ENCODE measurements at places on chromosomes 13 and 19. TPM values are rescaled to one million over a fixed set of nuclear protein-coding genes. Genes with fewer than 3 reads are reported as not detected.

GRCh38 chr13:22839603-22840530, 340.9 kb upstream of the SGCG start:
- peak; percentile 50 for DNase-seq

- DNase-seq = peak; percentile 56
These were observed 845.3 kb downstream of the DIAPH3 start for GRCh38 chr13:59318320-59318930.

- peak; percentile 82 for DNase-seq
These were observed 44.3 kb downstream of the ZNF611 start for GRCh38 chr19:52690369-52691214.

DNA sequence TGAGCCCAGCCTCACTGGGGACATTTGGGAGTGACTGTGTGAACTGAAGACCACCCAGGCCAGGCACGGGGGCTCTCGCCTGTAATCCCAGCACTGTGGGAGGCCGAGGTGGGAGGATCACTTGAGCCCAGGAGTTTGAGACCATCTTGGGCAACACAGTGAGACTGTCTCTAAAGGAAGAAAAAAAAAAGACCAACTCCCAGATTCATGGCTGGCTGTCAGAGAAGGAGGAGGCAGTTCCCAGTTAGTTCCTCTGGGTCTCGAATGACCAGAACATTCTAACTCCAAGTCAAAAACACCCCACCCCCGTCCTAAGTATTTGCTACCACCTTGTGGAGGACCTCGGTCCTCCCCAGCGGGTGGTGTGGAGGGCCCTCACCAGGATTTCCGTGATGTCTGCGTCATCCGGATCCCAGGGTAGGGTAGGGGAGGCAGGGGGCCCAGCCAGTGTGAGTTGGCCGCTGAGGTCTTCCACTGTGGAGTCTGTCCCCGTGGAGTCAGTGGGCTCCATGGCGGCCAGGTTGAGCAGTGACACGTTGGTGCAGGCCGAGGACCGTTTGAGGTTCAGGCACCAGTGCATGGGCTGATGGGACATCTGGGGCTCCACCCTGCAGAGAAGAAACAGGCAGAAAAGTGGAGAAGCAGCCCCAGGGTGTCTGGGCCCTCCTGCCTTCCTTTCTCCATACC, 1.3 kb downstream of the TSKS start:
- DNase-seq = no peak

DNA sequence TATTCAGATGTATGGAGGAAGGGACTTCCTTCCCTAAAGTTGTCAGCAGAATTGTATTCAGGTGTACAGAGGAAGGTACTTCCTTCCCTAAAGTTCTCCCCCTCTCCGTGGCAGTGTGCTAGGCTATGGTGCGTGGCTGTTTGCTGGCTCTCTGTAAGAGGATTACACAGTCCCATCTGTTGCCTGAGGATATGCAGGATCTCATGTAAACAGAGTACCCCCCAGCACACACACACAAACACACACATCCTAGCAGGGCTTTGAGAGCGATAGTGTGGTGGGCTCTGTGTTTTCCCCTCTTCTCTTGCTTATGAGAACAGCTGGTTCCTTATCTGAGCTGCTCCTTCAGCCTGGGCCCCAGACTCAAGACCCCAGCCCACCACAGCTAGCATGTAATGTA, 10.3 kb downstream of the NEK5 start:
- no peak for DNase-seq

DNA sequence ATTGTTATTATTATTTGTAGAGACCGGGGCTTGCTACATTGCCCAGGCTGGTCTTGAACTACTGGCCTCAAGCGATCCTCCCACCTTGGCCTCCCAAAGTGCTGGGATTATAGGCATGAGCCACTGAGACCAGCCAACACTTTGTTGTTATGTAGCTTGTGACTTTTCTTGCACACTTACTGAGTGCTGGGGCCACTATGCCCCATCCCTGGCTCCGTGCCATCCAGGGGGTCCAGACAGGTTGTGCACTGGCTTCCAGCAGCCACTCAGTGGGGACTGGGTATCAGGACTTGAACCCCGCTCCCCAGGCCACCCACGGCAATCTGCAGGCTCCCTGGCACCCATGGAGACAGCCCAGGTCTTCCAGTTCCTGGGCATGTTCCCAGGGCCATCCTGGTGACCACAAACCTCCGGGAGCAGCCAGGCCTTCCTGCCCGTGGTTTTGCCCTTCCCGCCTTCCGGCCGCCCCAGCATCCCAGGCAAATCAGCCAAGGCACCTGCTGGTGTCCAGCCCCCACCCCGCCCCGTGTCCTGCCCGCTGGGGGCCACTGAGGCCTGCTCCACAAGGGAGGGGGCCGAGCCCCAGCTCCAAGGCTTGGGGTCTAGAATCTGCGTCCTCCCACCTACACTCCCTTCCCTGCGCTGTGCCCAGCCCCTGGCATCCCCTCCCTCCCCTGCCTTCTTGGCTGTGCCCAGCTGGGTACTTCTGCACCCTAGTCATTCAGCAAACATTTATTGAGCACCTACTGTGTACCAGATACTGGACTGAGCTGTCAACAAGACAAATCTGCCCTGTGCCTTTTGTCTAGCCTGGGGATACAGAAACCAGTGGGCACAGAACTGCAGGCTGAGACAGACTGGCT, 23.7 kb upstream of the SEMA6B start:
- DNase-seq = peak; percentile 25

- no peak for DNase-seq
These were observed 92.5 kb downstream of the ZIC5 start for GRCh38 chr13:99878921-99879610.

- DNase-seq = no peak
These were observed 12.4 kb upstream of the RANBP3 start for GRCh38 chr19:5990289-5990797.

DNA sequence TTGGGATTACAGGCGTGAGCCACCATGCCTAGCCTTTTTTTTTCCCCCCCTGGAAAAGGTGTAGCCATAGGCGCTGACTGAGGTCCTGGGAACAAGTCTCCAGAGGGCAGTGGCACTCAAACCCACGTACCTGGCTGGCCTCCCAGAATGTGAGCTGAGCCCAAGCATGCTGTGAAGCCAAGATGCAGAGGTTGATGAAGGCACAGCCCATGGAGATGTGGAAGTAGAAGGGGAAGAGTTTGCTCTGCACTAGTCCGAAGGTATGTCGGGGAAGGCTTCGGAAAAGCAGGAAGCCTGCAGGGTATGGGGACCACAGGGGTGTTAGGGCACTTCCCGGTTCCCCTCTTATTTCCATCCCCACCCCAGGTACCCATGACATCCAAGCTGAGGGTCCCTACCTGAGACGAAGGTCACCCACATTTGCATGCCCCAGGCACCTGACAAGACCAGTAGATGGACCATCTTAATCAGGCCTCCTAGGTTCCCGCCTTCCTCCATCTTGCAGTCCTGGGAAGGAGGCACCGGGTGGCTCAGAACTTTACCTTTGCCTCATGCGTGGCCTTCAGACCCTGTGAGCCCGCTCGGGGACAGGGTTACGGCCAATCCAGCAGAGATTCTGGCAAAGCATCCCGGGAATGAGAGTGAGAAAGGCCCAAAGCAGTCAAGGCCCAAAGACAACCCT, 805 bp downstream of the TMEM205 start:
- peak; percentile 61 for DNase-seq

DNA sequence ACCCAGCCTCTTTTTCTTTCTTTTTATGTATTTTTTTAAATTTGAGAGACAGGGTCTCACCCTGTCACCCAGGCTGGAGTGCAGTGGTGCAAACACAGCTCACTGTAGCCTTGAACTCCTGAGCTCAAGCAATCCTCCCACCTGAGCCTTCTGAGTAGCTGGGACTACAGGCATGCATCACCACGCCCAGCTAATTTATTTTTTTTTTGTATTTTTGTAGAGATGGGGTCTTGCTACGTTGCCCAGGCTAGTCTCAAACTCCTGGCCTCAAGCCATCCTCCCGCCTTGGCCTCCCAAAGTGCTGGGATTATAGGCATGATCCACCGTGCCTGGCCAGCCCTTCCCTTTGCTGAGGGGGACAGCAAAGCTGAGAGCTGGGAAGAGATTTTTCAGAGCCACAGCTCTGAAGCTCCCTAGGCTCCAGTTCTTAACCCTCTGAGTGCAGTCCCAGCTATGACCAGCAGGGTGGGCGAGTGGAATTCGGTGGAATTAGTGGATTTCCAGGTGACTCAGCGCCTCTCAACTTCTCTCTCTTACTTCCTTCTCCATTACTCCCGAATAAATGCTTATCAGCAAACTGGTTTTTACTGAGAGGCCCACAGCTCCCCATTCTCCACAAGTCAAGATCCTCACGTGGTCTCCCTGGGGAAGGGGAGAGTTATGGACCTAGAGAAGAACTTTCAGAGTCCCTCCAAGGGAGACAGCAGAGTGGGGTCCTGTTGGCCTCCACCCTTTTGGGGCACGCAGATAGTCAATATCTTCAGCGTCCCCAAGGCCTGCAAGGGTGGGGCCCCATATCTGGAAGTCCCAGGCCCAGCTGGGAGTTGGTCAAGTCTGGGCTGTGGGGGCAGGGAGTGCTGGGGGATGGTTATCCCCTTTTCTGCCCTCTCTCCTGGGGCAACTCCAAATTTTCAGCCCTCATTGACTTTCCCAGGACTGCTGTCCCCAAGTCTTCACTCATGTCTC, 1.2 kb downstream of the BLVRB start:
- peak; percentile 85 for DNase-seq

GRCh38 chr13:114143806-114144605, 11.6 kb upstream of the RASA3 start:
- DNase-seq = peak; percentile 18

- DNase-seq = no peak
These were observed 2018.0 kb upstream of the PCDH20 start for GRCh38 chr13:63433546-63434150.

GRCh38 chr13:71775966-71776365, 91.0 kb downstream of the DACH1 start:
- DNase-seq = no peak

DNA sequence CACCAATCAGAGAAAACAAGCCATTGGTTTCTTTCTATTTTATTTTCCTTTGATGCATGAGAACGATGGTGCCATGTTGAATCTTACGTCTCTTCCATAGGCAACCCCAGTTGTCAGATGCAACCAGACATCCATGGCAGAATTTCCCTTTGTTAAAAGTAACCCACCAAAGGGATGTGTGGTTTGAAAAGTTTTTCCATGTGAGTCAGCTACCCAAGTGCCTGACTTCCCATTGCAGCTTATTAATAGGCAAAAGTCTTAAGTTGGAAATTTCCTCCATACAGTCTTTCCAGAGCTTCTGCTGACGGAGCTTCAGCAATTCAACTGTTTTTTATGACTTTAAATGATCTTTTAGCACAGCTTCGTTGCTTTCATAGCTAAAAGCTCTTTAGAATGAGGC, 73.8 kb upstream of the FAM216B start:
- DNase-seq = peak; percentile 29

DNA sequence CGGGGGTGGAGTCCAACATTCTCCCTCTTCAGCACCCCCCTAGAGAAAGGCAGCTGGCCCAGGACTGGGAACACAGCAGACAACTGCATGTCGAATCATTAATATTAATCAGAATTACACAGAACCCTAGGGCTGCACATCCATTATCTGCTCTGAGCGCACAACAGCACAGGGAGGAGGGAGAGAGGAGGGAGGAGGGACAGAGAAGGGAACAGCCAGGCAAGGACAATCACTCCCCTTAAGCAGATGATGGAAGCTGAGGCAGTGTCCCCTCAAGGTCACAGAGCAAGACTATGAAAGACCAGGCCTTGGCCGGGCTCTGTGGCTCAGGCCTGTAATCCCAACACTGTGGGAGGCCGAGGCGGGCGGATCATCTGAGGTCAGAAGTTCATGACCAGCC, 25.7 kb downstream of the TLE6 start:
- DNase-seq = no peak

- peak; percentile 43 for DNase-seq
These were observed 18.1 kb downstream of the N4BP2L1 start for GRCh38 chr13:32409561-32410421.

DNA sequence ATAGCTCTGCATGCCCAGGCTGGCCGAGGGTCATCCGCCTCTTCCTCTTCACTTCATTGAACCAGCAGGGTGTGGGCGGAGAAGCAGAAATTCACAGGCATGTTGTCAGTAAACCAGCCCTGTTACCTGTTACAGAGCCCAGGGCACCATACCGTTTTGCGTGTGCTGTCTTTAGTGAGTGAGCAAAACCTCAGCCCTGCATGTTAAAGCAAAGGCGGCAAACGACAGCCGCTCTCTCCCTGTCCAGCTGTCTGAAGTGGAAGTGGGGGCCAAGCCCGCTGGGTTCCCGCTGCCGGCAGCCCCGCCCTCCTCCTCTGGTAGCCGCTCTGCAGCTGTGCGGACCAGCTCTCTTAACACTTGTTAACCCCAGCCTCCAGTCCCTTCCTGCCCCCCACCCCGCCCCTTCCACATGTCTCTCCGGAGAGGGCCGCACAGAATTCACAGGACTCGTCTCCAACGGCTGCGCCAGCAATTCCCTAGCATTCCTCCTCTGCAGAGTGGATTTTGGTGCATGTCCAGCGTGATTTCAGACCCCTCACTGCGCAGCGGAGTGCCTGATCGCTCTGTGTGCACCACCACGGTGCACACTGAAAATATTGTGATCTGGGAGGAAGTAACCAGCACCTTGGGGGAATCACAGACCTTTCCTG, 12.7 kb downstream of the KLHL26 start:
- DNase-seq = no peak

GRCh38 chr13:35767256-35767976, 290.9 kb upstream of the MAB21L1 start:
- no peak for DNase-seq

DNA sequence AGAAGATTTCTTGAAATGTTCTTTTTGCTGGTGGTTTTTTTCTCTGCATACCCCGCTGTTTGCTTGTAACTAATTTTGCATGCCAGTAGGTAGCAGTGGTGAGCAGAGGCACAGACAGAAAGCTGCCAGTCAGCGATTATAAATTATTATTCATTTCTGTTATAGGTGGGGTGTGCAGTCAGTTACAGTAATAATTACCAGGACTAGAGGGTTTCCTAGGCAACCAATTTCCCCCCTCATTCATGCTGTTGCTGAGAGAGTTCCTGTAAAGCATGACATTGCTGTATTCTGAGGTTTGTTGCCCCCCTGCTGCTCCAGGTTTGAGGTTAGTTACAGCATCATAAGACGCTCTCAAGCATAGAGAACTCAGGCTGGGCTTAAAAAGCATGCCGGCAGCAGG, 104.5 kb downstream of the URI1 start:
- peak; percentile 13 for DNase-seq

- DNase-seq = no peak
These were observed 6.7 kb downstream of the KHSRP start for GRCh38 chr19:6417713-6418561.

DNA sequence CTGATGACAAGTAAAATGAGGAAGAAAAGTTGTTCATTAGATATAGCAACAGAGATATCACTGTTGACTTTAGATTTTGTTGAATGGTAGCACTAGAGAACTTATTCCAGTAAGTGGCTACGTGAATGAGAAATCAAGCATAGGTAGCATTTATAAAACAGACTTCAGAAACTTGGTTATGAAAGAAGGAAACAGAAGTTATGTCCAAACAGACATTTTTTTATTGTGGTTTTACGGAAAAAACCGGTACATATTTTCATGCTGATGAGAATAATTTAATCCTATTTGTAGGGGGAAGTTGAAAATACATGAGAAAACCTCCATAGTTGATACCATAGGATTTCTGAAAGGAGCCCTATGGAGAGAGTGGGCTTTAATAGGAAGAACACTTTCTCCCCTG, 325.7 kb upstream of the SLC10A2 start:
- DNase-seq = no peak

GRCh38 chr13:46535825-46536224, 17.1 kb upstream of the LRCH1 start:
- no peak for DNase-seq

URAD gene
- total RNA-seq = not detected

NLRP5 gene
- total RNA-seq = not detected

RDH8 gene
- not detected for total RNA-seq

CEACAM20 gene
- total RNA-seq = not detected

ZNF285 gene
- total RNA-seq = 7.7 TPM
